ENCODE measurements at places on chromosomes 1 and 21. TPM values are rescaled to one million over a fixed set of nuclear protein-coding genes. Genes with fewer than 3 reads are reported as not detected.

GRCh38 chr1:94801919-94802546, 18.1 kb upstream of the SLC44A3 start:
- peak; percentile 65 for DNase-seq

DNA sequence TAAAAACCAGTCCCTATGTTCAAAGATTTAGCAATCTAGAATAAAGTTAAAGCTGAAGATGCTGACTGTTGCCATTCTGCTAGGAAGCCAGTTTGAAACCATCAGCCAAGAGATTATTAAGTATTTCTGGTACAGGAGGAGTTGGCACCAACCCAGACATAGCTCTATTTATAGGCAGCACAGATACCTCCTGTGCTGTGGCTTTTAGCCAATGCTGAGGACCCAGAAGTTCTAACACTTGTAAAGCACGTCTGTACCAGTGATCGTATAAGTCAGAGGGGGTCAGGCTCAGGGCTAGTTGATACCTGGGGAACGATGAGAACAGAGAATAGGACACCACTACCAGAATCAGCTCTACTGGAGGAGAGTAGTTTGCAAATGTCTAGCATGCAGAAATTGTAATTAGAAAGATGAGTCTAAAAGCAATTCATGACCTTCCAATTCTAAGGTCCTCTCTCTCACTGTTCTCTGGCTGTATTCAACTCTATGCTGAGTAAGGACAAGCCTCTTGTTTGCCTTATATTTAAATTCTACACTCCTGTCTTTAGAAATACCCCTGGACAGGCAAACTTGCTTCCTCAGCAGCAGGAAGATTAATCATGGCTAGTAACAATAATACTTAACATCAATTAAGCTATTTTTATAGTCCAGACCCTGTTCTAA, 96.8 kb upstream of the PALMD start:
- peak; percentile 39 for DNase-seq

- DNase-seq = no peak
Measured at GRCh38 chr1:32686387-32686786, 16.2 kb downstream of the SYNC start.

GRCh38 chr1:231374394-231374793, 36.3 kb downstream of the SPRTN start:
- no peak for DNase-seq

- DNase-seq = no peak
Measured at GRCh38 chr1:151143986-151144385, 2.4 kb downstream of the SEMA6C start.

Gene GNAT2
- not detected for polyA plus RNA-seq

Gene IFI44
- 11.1 TPM for polyA plus RNA-seq

- DNase-seq = no peak
Measured at GRCh38 chr21:37562920-37563640, 196.5 kb downstream of the DYRK1A start.

- no peak for DNase-seq
Measured at GRCh38 chr1:36149973-36150295, 648 bp upstream of the TRAPPC3 start.

- no peak for DNase-seq
Measured at GRCh38 chr1:56898879-56899278, 44.3 kb downstream of the C8A start.

- DNase-seq = no peak
Measured at GRCh38 chr1:201693890-201694607, 134.9 kb upstream of the IPO9 start.

- DNase-seq = no peak
Measured at GRCh38 chr1:214581785-214582184, 21.2 kb upstream of the CENPF start.

DNA sequence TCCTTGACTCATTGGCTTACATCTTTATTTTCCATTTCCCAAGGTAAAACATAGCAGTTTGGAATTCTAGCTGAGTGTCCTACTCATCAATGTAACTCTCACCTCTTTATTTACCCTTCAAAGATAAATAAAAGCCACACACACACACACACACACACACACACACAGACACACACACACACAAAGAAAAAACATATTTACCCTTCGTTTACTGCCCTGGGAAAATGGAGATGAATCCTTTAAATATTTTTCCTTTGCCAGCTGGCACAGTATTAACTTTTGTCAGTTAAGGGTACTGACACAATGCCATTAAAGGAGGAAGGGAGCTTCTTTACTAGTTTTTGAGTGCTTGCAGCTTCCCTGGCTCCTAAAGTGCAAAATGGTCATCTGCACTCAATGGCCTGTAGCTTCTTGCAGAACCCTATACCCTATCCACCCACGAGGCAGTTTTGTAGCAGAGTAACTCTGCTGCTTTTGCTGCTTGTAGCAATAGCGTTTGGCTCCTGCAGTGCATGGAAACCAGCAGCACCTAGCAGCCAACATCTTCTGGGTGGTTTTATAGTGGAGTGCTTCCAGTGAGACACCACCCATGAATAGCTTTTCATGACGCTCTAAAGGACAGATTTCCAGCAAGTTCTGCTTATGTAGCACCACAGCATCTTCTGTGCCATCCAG, 103.7 kb downstream of the HS2ST1 start:
- DNase-seq = peak; percentile 6

GRCh38 chr1:229341774-229342655, 832 bp downstream of the CCSAP start:
- peak; percentile 73 for DNase-seq

DNA sequence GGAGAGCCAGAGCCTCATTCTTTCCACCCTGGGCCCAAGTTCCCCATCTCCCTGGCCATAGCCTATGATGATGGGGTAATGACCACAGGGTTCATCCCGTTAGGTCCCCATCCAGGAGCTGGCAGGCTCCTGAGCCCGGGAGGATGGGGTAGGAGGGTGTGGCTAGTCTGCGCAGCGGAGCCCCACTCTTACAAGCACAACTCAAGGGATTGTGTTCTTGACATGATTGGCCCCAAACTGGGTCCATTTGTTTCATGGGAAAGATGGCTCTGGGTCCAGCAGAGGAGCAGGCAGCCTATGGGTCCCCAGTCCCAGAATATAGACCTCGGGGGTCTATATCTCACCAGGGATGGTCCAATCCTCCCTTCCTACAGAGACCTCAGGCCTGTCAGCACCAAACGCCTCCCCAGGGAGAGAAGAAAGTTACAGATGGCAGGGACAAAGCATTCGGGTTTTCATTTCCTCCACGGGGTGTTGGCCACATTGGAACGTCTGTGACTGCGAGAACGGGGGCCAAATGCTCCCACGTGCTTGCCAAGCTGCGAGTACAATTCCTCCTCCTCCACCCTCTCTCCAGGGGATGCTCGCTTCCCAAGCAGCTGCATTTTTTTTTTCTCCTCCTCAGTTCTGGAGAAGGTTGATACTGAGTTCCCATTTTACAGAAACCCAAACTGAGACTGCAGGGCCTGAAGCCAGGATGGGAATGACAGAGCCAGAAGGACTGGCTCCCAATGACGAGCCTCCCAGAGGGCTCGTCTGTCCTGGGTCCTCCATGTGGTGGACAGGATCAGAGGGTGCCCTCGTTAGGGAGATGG, 71.0 kb downstream of the DHRS3 start:
- DNase-seq = no peak

DNA sequence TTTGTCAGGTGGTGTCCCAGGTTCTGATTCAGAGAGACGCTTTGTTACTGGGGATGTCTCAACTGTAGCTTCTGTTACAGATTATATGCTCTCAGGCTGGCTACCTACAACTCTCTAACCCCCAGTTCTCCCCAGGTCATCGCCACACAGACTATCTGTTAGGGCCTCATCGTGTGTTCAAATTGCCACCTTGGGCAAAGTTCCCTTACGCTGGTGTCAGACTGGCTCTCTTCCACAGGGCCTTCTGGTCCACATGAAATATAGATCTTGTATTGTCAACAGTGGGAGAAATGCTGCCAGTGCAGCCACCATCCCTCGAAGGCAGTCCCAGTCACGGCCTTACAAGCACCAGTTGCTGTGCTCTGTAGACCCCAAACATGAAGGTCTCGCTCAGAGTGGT, 15.3 kb downstream of the FMO4 start:
- no peak for DNase-seq

GRCh38 chr1:211174375-211174774, 40.4 kb upstream of the KCNH1 start:
- no peak for DNase-seq

Gene OLIG2
- polyA plus RNA-seq = not detected

GRCh38 chr1:203627851-203628200, 1.2 kb downstream of the ATP2B4 start:
- peak; percentile 55 for DNase-seq

GRCh38 chr1:56409112-56409691, 170.2 kb downstream of the PLPP3 start:
- no peak for DNase-seq

DNA sequence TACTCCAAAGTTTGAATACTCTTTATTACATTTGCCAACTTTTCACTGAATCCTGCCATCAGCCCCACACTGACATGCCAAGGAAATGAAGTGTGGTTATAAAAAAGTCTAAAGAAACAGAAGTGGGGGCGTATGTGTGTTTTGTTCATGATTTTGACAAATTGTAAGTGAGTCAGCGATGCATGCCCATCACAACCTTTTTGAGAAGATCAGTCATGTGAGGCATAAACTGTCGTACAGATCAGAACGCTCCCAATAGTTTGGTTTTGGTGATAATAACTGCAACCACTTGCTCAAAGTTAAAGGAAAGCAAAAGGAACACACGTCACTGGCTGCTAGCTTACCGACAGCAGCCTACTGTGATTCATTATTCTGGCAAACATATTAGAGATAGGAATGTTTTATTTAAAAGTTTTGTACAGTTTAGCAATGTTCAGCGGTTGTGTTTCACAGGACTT, 95.6 kb downstream of the RGS2 start:
- DNase-seq = peak; percentile 32

DNA sequence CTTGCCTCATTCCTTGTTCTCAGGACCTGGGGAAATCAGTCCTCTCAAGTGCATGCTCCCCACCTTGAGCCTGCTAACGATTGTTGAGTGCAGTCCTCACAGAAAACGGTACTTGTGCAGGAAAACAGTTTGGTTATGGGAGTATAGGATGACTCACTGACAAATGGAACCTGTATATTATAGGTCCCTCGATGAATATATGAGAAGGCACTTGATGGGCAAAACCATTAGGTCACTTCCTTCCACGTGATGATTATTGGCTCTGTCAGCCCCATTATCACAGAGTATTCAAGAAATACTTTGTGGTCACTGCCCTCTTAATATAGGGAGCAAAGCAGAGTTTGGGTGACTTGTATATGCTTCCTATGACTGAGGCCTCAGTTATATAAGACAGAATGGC, 6.2 kb downstream of the CCDC17 start:
- no peak for DNase-seq

DNA sequence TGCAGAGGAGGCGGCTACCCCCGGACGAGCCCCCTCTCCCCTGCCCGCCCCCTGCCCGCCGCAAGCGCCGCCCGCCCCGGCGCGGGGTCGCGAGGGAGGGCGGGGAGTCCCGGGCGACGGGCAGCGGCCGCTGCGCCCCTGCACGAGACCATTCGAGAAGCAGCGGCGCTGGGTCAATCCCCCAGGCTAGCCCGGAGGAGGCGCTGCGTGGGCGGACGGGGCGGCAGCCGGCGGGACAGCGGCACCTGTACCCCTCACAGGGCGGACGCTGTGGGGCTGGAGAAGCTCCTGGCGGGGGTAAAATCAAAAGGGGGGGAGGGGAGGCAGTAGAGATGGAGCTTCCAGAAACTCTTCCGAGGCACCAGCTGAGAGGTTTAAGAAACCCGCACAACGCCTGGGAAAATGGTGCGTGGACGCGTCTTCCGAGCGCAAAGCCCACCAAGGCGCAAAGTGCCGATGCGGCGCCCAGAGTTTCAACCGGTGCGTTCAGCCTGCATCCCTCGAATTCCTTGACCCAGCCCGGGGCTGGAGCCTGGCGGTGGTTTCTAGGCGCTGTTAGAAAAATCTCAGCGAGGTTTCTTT, at the start of gene PLPPR5:
Gene PLPPR5 (minus strand): TSS at position 1 of the 582 bp plus-strand sequence. CDS start 190 bp downstream, outside the sequence.
- DNase-seq = peak; percentile 14

Gene ZZZ3
- 39.4 TPM for polyA plus RNA-seq

DNA sequence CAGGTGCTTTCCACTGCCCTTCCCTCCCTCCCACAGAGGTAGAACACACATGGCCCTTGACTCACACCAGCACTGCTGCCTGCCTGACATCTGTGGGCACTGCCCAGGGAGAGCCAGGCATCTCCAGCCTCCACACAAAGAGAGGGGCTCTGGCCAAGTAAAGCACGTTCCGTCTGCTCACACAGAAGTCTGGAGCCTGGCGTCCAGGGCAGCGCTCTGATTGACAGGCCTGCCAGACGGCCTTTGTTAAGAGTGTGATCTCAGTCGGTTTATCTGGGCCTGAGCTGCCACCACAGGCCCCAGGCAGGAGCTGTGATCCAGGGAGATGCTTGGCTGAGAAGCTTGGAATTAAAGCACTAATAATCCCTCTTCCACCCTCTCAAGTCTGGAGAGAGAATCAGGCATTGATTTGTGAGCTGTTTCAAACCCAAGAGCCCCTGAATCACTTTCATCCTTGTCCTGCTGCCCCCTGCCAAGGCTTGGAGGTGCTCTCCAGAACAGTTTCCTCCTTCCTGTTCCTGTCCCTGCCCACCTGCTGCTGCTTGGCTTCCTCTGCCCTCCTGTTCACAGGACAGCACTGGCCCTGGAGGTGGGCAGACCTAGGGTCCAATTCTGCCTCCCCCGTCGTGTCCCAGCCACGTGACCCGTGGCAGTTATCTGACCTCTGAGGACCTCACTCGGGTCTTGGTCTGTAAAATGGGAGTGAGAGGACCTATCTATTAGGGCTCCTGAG, 3.7 kb downstream of the DMRTB1 start:
- DNase-seq = no peak

- no peak for DNase-seq
Measured at GRCh38 chr1:32182060-32182459, 2.6 kb downstream of the TXLNA start.

GRCh38 chr1:248710305-248710900, 7.8 kb upstream of the OR14I1 start:
- no peak for DNase-seq

DNA sequence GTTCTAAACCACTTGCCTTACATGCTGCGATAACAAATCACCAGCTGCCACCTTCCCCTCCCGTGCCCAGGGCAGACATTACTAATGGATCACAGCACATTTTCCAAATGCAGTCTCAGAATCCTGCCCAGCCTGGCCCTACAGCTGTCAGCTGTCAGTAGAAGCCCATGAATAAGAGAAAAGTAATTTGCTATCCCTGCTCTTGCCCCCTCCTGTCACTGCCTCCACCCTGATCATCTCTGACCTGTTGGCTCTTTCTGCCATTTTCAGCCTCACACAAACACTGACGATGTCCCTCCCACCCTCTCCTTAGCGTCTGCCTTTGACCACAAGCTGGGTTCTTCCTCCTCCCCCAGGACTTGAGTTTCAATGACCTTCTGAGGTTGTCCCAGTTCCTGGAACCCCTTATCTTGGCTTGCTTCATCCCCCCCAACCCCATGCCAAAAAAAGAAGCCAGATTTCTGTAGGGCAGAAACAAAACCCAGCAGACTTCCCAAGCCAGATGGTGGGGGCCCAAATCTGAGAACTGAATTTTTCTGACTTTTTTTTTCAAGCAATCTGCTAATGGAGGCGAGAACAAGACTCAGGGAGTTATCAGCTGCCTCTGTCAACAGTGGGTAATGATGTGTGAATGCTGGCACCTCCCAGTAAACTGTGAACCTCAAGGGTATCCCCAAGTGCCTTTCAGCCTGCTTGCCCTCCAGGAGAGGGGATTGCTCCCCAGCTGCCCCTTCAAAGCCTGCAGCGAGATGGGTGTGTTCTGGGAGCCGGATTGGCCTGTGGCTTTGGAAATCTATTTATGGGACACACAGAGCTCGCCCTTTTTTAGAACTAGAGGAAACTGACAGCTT, 216.5 kb upstream of the VAMP3 start:
- DNase-seq = no peak

Gene LDLRAD1
- polyA plus RNA-seq = not detected

Gene TRIM46
- 0.51 TPM for polyA plus RNA-seq

- no peak for DNase-seq
Measured at GRCh38 chr1:216785221-216785620, 62.0 kb upstream of the ESRRG start.

GRCh38 chr1:157335056-157335455, 196.9 kb upstream of the ETV3 start:
- DNase-seq = no peak
